ENCODE measurements at places on chromosomes 12 and 14.

- no peak for DNase-seq
These were observed 15.5 kb downstream of the CPSF6 start for GRCh38 chr12:69254862-69255261.

DNA sequence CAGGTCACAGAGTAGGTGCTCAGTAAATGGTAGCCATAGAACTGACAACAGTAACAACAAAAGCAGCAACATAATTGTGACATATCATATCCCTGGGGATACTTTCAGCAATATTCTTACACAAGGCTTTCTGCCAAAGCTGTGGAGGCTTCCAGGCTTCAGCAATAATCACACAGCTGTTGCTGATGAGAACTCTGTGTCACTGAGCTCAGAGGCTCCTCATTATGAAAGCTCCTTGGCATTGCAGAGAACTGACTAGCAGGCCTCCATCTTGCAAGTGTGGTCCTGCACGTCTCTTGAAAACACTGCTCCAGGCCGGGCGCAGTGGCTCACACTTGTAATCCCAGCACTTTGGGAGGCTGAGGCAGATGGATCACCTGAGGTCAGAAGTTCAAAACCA is 97.3 kb upstream of the BTG1 start:
- no peak for DNase-seq

DNA sequence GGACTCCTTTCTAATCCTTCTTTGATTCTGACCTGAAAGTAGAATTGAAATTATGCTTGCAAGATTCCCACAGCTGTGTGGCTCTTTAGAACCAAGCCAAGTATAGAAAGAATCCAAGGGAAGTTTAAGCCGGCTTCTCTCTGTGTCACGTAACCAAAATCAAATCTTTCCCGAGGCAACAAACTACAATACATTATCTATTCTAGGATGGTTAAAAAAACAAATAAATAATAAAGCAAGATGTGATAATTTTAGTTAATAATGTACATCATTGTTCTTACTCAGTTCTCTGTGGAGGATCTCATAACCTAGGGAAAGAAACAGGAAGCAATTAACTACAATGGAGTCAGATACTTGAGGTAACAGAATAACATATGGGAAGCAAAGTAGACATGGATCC is 78.1 kb upstream of the ST8SIA1 start:
- no peak for DNase-seq

DNA sequence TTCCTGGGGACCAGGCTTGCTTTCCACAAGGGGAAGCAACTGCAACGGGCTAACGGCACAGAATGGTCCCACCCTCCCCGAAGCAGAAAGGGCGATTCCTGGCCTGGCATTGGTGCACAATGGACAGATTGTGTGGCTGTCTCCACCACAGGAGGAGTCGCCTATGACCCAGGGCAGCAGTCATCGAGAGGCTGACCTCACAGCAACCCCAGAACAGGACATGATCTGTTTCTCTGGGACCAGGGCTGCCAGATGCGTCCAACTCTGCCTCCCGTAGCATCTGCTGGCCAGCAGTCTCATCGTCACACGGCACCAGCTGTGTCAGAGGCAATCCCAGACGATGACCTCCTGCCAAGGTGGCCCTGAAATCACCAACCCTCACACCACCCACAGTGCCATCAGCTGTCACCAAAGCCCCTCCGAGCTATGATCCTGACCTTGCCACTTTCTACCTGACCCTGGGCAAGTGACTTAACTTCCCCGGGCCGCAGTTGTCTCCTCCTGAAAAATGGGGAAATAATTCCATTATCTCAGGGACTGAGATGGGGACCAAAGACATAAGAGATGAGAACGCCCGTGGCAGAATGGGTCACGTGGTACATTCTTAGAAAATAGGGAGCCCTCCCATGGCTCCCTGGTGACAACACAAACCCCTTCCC is 86.7 kb downstream of the CHGA start:
- no peak for DNase-seq

DNA sequence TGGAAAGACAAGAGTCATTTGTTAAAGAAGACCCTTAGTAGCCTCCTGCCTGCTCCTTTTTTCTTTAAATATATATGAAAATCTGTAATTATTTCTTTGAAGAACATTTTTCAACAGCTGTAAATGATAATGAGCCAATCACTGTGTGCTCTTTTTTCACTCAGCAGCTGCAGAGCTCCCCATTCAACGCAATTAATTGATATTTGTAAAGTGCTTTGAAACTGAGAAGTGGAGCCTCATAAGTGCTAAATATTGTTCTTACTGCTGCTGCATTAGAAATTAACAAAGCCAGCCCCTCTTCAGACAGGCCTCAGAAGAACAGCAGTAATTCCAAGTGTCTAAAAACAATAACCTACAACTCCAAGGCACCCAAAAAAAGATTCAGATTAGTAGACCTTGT is 224.3 kb downstream of the GXYLT1 start:
- no peak for DNase-seq

- DNase-seq: peak; percentile 91
These were observed 214.9 kb downstream of the ZFP36L1 start for GRCh38 chr14:68577802-68578541.

DNA sequence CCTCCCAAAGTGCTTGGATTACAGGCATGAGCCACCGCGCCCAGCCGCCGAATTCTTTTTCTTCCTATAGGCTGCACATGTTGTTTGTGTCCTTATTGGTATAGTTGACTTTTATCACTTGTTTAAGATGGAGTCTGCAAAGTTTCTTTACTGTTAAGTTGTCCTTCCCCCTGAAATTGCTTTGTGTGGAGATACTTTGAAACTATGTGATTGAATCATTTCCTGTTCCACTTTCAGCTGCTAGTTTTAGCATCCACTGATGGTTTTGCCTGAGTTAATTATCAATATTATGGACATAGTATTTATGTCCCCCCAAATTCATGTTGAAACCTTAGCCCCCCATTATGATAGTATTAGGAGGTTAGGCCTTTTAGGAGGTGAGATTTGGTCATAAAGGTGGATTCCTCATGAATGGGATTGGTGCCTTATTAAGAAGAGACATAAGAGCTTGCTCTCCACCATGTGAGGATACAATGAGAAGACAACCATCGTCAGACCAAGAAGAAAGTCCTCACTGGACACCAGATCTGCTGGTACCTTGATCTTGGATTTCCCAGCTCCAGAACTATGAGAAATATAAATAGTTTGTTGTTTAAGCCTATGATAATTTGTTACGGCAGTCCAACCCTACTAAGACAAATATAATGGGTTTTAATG is 34.9 kb downstream of the PPHLN1 start:
- DNase-seq: no peak

DNA sequence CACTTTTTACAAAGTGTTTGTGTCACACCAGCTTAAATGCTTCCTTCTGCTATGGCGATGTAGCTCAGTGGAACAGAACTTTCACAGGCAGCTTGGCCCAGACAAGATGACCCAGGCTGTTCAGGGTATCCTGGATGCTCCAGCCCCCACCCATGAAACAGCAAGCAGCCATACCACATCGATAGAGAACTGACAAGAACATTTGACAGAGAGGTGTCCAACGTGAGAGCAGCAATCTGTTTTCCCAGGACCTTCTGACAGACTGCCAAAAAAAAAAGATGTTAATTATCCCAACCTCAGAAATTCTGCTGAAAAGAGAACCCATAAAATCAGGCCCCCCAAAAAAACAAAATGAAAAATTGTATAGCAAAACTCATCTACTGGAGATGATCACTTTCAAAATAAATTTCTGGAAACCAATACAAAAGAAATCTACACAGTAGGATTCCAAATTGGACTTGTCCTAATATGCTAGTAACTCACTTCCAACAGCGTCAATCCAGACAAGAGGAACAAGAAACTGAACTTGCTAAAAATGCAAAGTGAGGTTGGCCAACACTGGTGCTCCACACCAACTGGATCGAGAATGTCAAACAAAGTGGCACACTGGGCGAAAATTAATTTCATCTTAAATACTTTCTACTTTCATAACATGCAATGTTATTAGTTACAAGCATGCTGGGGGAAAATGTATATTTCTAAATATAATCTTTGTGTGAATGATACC is 118.8 kb downstream of the DPF3 start:
- DNase-seq: no peak

Measured in HS-27A (cell line).